A549 treated with GW870086 at 1 μM for 4 hours (cell line): ENCODE measurements at places on chromosomes 5 and 9. TPM values are rescaled to one million over a fixed set of nuclear protein-coding genes. Genes with fewer than 3 reads are reported as not detected.

Gene SLC25A2
- total RNA-seq, result not detected in 5 replicates

Gene FOCAD
- 12.8 to 17.7 TPM (median 16.4 TPM) in 5 replicates for total RNA-seq

Gene MAMDC2
- total RNA-seq, result 0.19 to 0.32 TPM (median 0.23 TPM) in 5 replicates

Gene NR5A1
- 0.06 to 0.13 TPM (median 0.10 TPM) in 4 of 5 replicates, not detected in the other for total RNA-seq

Gene ANKRD18B
- total RNA-seq, result 3.3 to 7.2 TPM (median 6.8 TPM) in 5 replicates

Gene AQP7
- 0.21 to 0.64 TPM (median 0.43 TPM) in 5 replicates for total RNA-seq

Gene CBY3
- total RNA-seq, result not detected in 5 replicates
